Omental fat pad (tissue), 4 donors: ENCODE measurements at places on chromosomes 4 and X. TPM values are rescaled to one million over a fixed set of nuclear protein-coding genes. Genes with fewer than 3 reads are reported as not detected.
A peak's percentile ranks its signal among the peaks of the same experiment; 100 is the strongest.

GRCh38 chr4:65893957-65894755, 223.9 kb upstream of the EPHA5 start:
- DNase-seq = no peak

ZMYM3 gene
- 3.8 TPM for total RNA-seq

CCDC110 gene
- 0.24 TPM for total RNA-seq

KCND1 gene
- 11.3 TPM for total RNA-seq

DNA sequence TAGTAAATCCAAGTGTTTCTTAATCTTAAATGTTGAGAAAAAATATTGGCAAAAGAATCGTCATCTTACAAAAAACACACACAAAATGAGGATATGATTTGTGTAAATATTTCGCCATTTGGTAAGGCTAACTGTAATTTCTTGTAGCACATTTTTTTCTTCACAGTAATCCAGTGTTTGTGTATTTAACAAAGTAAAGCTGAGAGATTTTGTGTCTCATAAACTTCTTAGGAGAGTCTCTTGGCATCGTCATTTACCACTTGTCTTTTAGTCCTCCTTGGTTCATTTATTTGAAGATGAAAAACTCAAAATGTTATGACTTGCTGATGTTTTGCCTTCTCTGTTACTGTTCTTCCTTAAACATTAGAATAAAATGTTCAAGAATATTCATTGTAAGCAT, 326.7 kb upstream of the PITX2 start:
- DNase-seq = no peak

NUP62CL gene
- total RNA-seq = 0.84 TPM

GRCh38 chrX:43706786-43707370, 50.8 kb downstream of the MAOA start:
- DNase-seq = no peak

DNA sequence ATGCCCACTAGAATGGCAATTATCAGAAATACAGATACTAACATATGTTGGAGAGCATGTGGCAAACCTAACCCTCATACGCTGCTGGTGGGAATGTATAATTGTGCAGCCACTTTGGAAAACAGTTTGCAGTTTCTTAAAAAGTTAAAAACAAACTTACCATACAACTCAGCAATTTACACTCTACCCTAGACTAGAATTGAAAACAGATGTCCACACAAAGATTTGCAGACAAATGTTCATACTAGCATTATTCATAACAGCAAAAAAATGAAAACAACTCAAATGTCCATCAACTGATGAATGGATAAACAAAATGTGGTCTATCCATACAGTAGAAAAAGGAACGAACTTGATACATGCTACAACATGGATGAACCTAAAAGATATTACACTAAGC, 64.4 kb downstream of the SLC9A7 start:
- no peak for DNase-seq

GRCh38 chr4:30716158-30716557, 4.0 kb upstream of the PCDH7 start:
- DNase-seq = no peak

GRCh38 chr4:20030108-20030507, 221.6 kb upstream of the SLIT2 start:
- DNase-seq = no peak

DNA sequence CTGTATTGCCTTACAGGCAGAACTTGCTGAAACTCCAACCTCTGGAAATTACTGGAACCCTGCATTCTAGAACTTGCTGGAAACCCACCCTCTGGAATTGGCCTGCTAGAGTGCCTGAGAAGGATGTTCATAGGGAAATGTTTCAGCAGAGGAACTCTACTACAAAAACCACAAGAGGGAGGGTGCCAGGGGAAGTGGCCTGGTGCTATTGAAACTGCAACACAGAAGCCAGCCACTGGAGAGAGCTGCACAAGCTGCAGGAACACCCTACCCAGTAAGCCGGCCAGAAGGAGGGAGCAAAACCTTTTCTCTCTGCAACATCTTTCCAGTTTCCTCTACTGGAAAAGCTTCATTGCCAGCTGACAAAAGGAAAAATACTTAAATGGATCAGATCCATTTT, 2.5 kb upstream of the BRWD3 start:
- DNase-seq = no peak

- no peak for DNase-seq
These were observed at the start of gene TLR6 for GRCh38 chr4:38856524-38857337. TSS of gene TLR6 (minus strand) at chr4:38856817. CDS start at chr4:38829473, 27,344 bp downstream.

- no peak for DNase-seq
These were observed 197.8 kb downstream of the HS3ST1 start for GRCh38 chr4:11230866-11231265.

GRCh38 chr4:5793514-5793913, 82.5 kb downstream of the EVC start:
- DNase-seq = no peak

DNA sequence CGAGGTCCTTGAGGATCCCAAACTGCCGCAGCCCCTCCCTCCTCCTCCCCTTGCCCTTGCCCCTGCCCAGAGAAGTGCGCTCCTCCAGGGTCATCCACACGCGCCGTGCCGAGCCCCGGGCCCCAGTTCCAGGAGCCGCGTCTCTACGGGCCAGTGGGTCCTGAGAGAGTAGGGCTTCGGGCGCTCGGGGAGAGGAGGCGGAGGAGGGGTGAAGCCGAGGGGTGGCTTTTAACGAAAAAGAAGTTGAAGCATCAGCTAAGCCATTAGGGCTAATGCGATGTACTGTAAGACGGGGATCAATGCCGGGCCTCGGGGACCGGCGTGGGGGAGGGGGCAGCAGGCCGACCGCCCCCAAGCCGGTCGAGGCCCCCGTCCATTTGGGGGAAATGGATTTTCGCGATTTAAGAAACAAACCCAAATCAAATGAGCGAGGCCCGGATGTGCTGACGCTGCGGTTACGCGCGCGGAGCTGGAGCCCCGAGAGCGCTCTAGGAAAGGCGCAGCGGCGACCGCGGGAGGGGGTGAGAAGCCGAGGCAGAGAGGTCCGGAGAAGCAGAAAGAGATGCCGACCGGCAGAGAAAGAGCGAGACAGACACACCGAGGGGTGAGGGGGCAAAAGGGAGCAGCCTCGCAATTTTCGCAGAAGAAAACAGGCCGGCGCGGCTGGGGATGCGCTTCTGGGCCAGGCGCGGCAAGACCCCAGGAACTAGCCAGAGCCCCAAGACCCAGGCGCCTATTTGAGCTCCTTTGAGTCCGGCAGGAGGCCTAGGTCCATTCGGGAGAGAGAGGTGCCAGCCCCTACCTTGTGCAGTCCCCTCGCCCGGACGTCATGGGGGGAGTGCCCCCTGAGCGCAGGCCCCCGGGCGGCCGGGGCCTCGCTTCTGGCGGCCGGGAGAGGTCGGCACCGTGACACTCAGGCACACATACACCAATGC, 13.6 kb downstream of the HMX1 start:
- DNase-seq = no peak

NKX1-1 gene
- not detected for total RNA-seq

TKTL2 gene
- not detected for total RNA-seq

RAB9B gene
- 0.50 TPM for total RNA-seq

GRCh38 chr4:101039367-101039766, 308.0 kb downstream of the PPP3CA start:
- DNase-seq = no peak

SMR3B gene
- total RNA-seq = not detected

PLRG1 gene
- total RNA-seq = 54.7 TPM

- no peak for DNase-seq
These were observed 29.1 kb upstream of the PLS3 start for GRCh38 chrX:115531818-115532403.

DNA sequence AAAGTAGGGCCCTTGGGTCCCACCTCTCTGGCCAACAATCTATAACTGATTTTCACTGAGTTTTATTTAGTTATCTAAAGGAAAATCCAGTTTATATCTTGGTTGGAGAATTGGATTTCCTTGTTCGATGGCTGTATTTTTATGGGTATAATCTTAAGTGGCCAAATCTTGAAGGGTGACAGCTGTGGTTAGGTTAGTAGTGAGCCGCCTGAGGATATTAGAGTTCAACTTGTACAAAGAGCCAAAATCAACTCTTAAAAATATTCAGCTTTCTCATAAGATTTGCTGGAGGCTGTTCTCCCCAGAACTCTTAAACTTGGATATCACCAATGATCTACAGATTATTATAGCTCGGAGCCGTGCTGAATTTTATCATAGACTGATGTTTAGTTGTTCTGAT, 54.6 kb upstream of the UNC5C start:
- no peak for DNase-seq

DNA sequence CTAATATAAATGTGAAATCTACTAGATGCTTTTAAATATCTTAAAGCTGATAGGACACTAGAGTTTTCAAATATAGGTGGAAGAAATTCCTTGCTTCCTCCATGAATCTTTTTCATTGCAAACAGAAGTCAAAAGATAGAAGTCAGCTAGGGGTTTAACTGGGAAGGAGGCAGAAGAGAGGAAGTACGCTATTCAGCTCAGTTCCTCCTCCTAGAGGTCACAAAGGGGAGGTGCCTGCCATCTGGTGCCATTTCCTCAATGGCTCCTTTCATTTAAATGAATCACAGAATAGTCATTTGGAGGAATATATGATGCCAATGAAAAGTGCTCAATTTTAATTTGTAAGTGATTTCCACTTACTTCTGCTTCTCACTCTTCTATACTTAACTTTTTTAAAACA, 8.5 kb downstream of the COL25A1 start:
- DNase-seq = no peak

- no peak for DNase-seq
These were observed 29.5 kb downstream of the CCNQ start for GRCh38 chrX:153569475-153569874.

GRCh38 chrX:139106069-139106468, 394.6 kb upstream of the FGF13 start:
- DNase-seq = no peak

FGG gene
- total RNA-seq = not detected

GRCh38 chr4:35867057-35867456, 377.3 kb downstream of the ARAP2 start:
- DNase-seq = no peak

GRCh38 chrX:154409222-154409871, at the start of gene DNASE1L1:
TSS of gene DNASE1L1 (minus strand) at chrX:154409254. CDS start at chrX:154405568, 3,686 bp downstream.
- DNase-seq = peak; percentile 68

CFAP99 gene
- total RNA-seq = 0.32 TPM

L1CAM gene
- total RNA-seq = 0.37 TPM

DKK2 gene
- 0.28 TPM for total RNA-seq

PRPS2 gene
- 13.0 TPM for total RNA-seq

- DNase-seq = no peak
These were observed 30.2 kb upstream of the NKX6-1 start for GRCh38 chr4:84529169-84529751.

GRCh38 chr4:76197031-76197743, 16.4 kb downstream of the SCARB2 start:
- DNase-seq = no peak

GRCh38 chr4:108372681-108373080, 203.9 kb upstream of the LEF1 start:
- DNase-seq = no peak

- DNase-seq = no peak
These were observed 123.4 kb downstream of the PARM1 start for GRCh38 chr4:75056277-75056676.

DNA sequence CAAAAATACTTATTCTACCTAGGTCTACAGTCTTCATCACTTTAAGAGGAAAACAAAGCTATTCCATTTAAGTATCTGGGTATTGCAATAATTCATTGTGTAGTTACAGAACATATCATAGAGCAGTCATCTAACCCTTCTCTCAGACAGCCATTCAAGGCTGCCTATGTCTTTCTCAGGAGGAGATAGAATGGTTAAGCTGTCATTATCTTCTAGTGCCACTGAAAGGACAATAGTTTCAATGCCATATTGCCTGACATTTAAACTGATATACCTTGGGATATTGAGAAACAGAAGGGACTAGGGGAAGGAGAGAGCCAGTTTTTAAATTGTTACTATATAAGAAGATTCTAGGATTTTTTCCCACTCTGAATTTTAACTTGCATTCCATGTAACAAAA, 527.0 kb downstream of the GRID2 start:
- no peak for DNase-seq

GRCh38 chr4:5554376-5554775, 154.0 kb downstream of the EVC2 start:
- no peak for DNase-seq

GRCh38 chr4:165345666-165346417, 18.4 kb downstream of the MSMO1 start:
- DNase-seq = no peak

FGD1 gene
- 2.1 TPM for total RNA-seq

AREG gene
- total RNA-seq = 41.2 TPM

- DNase-seq = peak; percentile 90
These were observed at the start of gene EIF4E for GRCh38 chr4:98928505-98929340. TSS of gene EIF4E (minus strand) at chr4:98929133. CDS start at chr4:98929112, 21 bp downstream.

DNA sequence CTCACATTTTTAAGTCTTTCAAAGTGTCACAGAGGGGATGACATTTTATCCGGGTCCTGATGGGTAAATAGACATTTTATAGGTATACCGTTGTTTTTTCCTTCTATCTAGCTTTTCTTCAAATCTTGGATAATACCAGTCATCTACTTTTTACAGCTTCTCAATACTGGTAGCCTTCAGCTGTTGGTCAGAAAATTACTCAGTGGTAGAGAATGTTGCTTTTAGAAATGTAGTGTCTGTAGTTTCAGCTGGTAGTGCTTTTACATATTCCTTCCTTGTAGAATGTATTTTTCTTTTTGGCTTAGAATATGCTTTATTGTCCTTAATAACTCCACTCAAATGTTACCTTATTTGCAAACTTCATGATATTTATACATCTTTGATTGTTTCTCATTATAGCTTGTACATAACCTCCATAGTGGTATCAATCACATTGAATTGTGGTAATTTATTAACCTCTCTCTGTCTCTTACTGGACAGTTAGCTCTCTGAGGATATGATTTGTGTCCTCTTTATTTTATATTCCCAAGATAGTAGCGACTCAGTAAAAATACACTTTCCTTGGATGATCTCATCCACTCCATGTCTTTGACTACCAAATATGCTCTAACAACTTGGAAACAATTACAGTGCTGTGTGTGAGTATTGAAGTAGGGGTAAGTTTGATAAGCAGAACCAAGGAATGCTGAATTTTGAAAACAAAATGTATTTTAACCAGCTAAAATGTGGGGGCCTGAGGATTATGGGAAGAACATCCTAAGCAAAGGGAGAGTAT, 53.8 kb downstream of the RAP1GDS1 start:
- DNase-seq = no peak

- no peak for DNase-seq
These were observed 67.9 kb upstream of the SOX3 start for GRCh38 chrX:140572724-140573123.

DNA sequence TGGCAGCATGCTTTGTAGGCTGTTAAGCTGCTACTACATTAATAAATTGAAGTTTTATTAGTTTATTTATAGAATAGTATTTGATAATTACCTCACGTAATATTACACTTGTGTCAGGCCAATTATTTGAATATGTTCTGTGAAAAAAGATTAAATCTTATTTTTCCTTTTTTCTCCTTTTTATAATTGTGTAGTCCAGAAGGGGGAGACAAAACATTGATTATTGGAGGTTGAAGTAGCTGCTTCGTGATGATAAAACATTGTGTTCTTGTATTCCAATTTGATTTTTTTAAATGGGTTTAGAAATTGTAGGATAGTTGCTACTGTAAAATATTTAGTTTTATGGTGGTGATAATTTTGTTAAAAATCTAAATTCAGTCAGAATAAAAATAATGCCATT, 85.7 kb downstream of the DIAPH2 start:
- no peak for DNase-seq
